ENCODE measurements at places on chromosomes 13 and 19.
A peak's percentile ranks its signal among the peaks of the same experiment; 100 is the strongest.

GRCh38 chr13:40341096-40341471 is 325.4 kb downstream of the FOXO1 start:
- DNase-seq = no peak

DNA sequence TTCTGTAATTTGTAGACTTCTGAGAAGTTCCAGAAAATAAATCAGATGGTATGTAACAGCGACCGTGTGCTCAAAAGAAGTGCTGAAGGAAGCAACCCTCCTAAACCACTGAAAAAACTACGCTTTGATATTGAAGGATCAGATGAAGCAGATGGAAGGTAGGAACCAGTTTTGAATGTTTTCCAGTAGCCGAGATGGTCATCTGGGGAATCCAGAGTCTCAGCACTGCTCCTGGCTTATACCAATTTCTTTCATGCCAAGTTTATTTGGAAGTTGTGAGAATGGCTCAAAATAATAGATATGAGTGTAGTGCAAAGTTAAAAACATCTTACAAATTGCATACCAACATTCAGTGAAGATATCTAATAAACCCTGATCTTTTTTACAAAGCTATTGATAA is 56.2 kb downstream of the RCBTB2 start:
- DNase-seq = no peak

GRCh38 chr13:94272038-94272437 is 207.4 kb downstream of the DCT start:
- DNase-seq = peak; percentile 21

- no peak for DNase-seq
Measured at GRCh38 chr13:97895383-97895782, 58.1 kb upstream of the IPO5 start.

DNA sequence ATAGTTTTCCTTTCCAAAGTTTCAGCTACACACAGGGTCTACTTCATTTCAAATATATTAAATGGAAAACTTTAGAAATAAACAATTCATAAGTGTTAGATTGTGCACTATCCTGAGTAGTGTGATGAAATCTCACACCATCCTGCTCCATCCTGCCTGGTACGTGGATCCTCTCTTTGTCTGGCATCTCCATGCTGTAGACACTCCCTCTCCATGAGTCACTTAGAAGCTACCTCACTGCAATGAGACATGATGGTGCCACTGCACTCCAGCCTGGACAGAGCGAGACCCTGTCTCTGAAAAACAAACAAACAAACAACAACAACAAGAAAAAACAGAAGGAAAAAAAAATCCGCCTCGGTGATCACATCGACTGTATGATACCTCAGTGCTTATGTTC is 191.8 kb downstream of the PCCA start:
- no peak for DNase-seq

DNA sequence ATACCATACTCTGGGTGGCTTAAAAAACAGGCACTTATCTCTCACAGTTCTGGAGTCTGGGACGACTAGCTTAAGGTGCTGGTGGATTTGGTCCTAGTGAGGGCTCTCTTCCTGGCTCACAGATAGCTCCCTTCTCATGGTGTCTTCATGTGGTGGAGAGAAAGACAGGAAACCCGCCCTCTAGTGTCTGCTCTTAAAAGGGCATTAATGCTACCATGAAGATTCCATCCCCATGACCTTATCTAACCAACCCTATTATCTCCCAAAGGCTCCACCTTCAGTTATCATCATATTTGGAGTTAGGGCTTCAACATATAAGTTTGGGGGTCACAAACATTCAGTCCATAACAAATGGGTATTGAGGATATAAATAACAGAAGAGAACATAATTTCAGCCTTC is 139.4 kb downstream of the HS6ST3 start:
- no peak for DNase-seq

DNA sequence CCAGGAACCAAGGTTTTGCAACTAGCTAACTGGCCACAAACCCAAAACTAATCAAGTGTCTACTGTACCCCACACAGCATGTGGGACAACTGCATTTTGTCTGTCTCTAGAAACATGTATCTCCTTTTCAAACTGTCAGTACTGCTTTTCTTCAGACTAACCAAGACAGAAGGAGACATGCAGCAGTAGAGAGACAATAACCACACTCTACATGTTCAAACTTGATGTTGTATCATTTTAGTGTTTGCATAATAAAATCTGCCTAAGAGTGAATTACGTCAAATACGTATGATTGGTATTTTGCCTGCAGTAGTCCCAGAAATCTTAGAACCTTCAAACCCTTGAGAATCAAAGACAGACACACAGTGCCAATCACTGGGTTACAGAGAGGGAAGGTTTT is 22.0 kb upstream of the FREM2 start:
- no peak for DNase-seq

DNA sequence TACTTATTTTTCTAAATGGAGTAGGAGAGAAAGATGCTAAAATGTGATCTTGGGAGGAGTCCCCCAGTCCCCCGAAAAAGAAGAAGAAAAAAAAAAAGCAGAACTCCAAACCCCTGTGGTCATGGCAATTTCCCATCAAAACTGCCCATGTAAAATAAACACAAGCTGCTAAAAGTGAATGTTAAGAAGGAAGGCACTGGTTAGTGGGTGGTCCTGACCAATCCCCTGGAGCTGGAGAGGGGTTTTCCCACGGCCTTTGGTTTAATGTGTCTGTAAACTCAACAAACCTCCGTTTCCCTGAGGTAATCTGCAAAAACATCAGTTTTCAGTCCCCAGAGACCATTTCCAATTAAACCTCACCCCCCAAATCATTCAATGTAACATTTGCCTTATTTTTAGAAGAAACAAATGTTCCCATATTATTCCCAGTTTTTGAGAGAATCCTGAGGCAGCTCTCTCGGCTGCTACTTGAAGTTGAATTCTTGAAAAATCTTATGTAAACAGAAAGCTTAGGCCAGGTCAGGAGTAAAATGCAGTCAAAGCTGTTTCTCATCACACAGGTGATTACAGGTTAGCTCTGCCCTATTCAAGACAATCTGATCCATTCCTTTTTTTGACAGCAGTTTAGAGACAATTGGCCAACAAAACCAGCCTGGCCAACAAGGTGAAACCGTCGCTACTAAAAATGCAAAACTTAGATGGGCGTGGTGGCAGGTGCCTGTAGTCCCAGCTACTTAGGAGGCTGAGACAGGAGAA is 17.0 kb downstream of the RAB3D start:
- DNase-seq = no peak

DNA sequence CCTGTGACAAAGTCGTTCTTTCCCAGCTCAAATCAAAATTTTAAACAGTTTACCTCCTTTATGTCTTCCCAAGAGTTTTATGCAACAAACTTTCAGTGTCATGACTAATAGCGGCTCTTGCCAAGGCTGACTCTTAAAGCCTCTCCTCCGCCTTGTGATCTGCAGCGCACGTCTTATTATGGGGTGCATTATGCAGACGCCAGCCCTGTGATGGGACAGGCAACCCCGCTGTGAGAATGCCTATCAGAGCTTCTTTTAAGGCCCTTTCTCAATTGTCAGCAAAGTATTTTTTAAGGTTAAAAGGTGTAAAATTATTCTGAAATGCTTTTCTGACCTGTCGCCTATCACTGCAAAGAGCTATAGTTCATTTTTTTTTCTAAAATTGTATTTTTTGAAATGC is 152.8 kb downstream of the SOX1 start:
- no peak for DNase-seq

DNA sequence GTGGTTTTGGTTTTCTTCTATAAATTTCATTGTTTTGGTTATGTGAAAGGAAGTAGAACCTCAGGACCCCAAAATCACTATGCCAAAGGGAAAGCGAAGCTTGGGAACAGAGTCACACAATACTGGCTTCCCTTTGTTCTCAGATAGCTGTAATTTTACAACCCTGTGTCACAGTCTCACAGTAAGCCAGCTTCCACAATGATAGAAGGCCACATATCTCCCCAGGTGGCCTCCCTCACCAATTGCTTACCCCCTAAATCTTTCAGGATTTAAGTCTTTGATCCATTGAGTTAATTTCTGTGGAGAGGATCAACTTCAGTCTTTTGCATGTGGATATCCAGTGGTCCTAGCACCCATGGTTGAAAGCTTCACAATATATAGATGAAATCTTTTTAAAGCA is 58.7 kb downstream of the SLC15A1 start:
- DNase-seq = no peak

DNA sequence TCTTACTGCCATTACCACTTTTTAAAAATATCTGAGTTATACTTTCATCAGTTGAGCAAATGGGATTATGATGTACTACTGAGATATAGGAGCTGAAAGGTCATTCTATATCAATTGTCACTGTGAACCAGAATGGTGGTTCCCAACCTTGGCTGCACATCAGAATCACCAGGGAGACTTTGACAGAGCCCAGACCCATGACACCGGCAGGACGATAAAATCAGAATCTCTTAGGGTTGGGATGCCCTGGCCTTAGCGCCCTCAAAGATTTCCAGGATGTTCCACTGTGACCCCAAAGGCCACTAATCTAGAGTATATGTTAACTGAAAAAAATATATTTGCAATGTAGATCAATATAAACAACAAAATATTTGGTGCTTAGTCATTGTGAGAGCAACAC is 355.1 kb downstream of the LIG4 start:
- no peak for DNase-seq

- no peak for DNase-seq
Measured at GRCh38 chr13:24167666-24168391, 7.3 kb downstream of the SPATA13 start.

- DNase-seq = no peak
Measured at GRCh38 chr13:40206241-40207000, 460.0 kb downstream of the FOXO1 start.

DNA sequence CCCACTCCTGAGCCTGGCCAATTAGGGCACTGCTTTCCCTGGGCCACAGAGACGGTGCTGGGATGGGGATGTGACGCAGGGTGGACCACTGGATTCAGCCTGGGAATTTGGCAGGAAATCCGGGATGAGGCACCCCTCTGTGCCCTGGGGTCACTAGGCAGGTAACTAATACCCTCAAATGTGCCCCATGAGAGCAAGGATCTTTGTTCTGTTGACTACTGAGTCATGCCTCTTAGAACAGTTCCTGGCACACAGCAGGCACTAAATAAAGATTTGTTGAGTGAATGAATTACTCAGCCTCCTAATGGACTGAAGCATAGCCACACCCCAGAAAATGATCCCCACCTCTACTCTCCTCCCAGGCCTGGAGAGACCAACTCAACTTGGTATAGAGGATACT is 15.9 kb downstream of the OPA3 start:
- DNase-seq = no peak

GRCh38 chr13:106562301-106562700 is 5.6 kb downstream of the ARGLU1 start:
- DNase-seq = no peak

Data from AG04450 (cell line).